GM23248 (cell line): ENCODE measurements at places on chromosomes 6 and 20. TPM values are rescaled to one million over a fixed set of nuclear protein-coding genes. Genes with fewer than 3 reads are reported as not detected.

GRCh38 chr6:43964659-43965570 lies 162.3 kb downstream of the MRPL14 start:
- no peaks in the 10 kb centered on the region for H3K36me3 ChIP-seq
- no peaks in the 10 kb centered on the region for H3K4me1 ChIP-seq
- H3K27ac ChIP-seq: no peak overlapping the region
- H3K27me3 ChIP-seq: no peaks in the 10 kb centered on the region

DNA sequence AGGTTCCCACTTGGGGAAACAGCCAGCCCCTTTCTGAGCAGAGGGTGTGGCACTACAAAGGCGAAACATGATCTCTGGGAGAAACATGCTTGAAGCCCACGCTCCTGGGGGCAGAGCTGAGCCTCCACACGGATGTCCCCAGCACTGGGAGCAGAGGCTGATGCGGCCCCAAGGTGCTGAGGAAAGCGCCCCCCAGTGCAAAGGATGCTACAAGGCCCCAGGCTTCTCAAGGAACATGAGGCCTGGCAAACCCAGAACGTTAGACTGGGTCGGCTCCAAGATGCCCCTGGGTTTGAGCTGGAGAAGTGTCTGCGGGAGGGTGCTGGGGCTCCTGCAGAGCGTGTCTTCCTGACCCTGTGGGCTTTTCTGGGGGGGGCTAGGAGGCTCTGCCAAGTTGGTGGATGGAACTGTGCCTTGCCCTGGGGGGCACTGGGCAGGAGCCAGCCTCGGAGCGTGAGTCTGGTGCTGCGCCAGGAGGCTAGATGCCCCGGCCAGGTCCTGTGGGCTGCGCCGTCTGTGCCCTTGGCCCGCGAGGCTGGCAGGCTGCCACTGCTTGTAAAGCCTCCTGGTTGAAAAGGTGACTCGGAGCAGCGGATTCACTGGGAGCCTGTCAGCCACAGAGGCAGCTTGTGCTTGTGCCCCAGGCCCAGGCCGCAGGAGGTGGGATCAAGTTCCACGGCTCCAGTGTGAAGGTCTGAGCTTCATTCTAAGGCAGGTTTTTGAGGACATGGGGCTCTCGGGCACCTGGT lies 8.1 kb downstream of the SYNJ2 start:
- peaks cover 34% of the 10 kb centered on the region for H3K4me1 ChIP-seq
- H3K4me3 ChIP-seq: no peak overlapping the region

- no peaks in the 10 kb centered on the region for H3K4me1 ChIP-seq
- no peak for DNase-seq
- H3K36me3 ChIP-seq: no peaks in the 10 kb centered on the region
- no peak overlapping the region for H3K27ac ChIP-seq
Observed at GRCh38 chr6:21451546-21452013, 142.0 kb upstream of the SOX4 start.

DNA sequence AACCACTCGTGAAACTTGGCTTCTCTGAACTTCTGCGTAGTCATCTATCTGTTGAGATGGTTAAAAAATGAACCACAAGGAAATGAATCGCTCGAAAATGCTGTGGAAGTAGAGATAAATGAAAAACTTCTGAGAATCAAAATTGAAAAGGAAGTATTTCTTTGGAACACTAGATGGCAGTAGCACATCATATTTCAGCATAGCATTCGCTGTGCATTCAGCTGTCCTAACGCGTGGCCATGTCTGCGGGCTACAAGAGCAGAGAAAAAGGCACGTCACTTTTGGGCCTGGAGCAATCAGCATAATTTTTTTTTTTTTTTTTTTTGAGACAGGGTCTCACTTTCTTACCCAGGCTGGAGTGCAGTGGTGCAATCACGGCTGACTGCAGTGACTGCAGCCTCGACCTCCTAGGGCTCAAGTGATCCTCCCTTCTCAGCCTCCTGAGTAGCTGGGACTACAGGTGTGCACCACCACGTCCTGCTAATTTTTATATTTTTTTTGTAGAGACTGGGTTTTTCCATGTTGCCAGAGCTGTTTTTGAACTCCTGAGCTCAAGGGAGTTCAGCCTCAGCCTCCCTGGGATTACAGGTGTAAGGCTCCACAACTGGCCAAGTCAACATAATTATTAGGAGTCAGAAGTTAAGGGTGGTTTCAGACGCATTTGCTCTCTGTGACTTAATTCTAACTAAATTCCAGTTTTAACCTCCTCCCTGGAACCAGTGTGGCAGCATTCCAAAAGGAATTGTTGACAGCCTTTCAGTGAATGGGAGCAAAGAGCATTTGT lies 8.8 kb upstream of the PERP start:
- DNase-seq: peak; percentile 90
- no peak overlapping the region for H3K27ac ChIP-seq
- no peaks in the 10 kb centered on the region for H3K36me3 ChIP-seq
- H3K4me3 ChIP-seq: no peak overlapping the region

GRCh38 chr6:157205473-157206358 lies 117.6 kb downstream of the TMEM242 start:
- no peak overlapping the region for H3K4me3 ChIP-seq
- no peak overlapping the region for H3K27ac ChIP-seq
- DNase-seq: no peak
- H3K4me1 ChIP-seq: no peaks in the 10 kb centered on the region

GRCh38 chr6:138017166-138017757 lies 90.0 kb downstream of the PERP start:
- peaks cover 20% of the 10 kb centered on the region; the same call in 1 of the 2 replicates for H3K27me3 ChIP-seq
- no peak overlapping the region for H3K27ac ChIP-seq
- no peaks in the 10 kb centered on the region for H3K36me3 ChIP-seq
- H3K4me3 ChIP-seq: no peak overlapping the region

GRCh38 chr20:46838011-46838410 lies 56.6 kb upstream of the EYA2 start:
- H3K36me3 ChIP-seq: no peaks in the 10 kb centered on the region
- H3K27me3 ChIP-seq: no peaks in the 10 kb centered on the region
- no peak overlapping the region for H3K27ac ChIP-seq

DNA sequence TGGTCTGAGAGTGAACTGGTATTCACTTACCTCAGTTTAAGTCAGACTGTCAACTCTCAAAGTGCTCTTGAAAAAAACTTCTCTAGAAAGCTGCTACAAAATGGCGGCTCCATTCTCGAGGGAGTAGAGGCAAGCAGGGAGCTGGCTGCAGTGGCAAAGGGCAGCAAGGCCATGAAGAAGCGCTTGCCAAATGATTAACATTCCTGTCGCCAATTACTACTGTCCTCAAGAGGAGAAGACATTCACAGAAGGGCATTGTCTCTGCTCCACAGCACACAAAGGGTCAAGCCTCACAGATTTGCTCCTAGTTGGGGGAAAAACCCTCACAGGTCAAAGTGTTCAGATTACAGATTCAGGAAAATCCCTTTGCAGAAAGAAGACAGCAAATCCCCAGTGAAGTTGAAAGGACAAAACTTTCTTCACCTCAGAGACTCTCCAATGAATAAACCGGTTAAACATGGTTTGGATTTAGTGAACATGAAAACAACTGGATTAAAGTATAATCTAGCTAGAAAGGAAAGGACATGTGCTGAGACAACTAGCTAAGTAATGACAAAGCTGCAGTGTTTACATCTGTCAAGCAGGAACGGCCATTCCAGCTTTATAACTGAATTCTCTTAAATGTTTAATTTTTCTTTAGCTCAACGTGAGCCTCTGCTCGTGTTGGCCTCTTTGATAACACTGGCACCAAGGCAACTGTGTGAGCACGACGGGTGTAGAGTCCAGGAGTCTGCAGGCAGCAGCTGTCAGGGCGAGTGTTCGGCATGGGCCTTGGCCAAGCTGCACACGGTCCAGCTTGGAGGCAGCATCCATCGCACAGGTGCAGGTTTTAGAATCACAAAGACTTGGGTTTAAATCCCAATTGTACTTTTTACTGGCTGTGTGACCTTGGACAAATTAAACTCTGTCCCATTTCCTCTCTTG lies 37.6 kb downstream of the NR2E1 start:
- no peak overlapping the region for H3K27ac ChIP-seq
- no peaks in the 10 kb centered on the region for H3K4me1 ChIP-seq
- no peaks in the 10 kb centered on the region for H3K27me3 ChIP-seq
- no peak overlapping the region for H3K4me3 ChIP-seq

DNA sequence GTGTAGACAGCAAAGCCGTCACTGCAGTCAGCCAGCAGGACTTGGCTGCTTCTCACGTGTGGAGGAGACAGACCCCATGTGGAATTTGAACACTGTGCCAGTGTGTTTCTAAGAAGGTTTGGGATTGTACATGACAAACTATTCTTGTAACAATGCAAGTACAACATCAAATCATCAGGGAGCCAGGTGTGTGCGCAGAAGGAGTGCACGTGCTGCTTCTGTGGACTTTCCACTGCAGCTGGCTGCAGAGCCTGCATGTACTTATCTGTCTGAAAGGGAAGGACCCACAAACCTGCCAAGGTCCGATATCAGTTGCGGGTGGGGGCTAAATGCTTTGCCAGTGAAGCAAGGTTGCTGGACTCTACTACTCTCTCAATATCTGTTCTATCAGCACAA lies 211.6 kb downstream of the WDR27 start:
- peak; percentile 5 for DNase-seq
- H3K36me3 ChIP-seq: no peaks in the 10 kb centered on the region
- no peaks in the 10 kb centered on the region for H3K27me3 ChIP-seq
- no peak overlapping the region for H3K4me3 ChIP-seq
- H3K27ac ChIP-seq: peak overlapping the region; percentile 65
- H3K4me1 ChIP-seq: peaks cover 31% of the 10 kb centered on the region

The BCAS1 gene
- total RNA-seq: not detected in 2 replicates

- peaks cover 30% of the 10 kb centered on the region for H3K4me1 ChIP-seq
- peak overlapping the region; percentile 22 for H3K27ac ChIP-seq
- no peaks in the 10 kb centered on the region for H3K27me3 ChIP-seq
- H3K36me3 ChIP-seq: no peaks in the 10 kb centered on the region
Observed at GRCh38 chr20:58407966-58408557, 19.0 kb downstream of the VAPB start.

- H3K36me3 ChIP-seq: no peaks in the 10 kb centered on the region
- no peak for DNase-seq
- H3K4me3 ChIP-seq: no peak overlapping the region
- peaks cover 48% of the 10 kb centered on the region for H3K4me1 ChIP-seq
- no peaks in the 10 kb centered on the region for H3K27me3 ChIP-seq
- no peak overlapping the region for H3K27ac ChIP-seq
Observed at GRCh38 chr6:140064366-140064765, 689.9 kb upstream of the CITED2 start.

GRCh38 chr6:66731310-66731709 lies 1024.3 kb upstream of the EYS start:
- H3K4me1 ChIP-seq: no peaks in the 10 kb centered on the region
- H3K27me3 ChIP-seq: no peaks in the 10 kb centered on the region
- H3K27ac ChIP-seq: no peak overlapping the region
- no peak overlapping the region for H3K4me3 ChIP-seq
- DNase-seq: no peak
- H3K36me3 ChIP-seq: no peaks in the 10 kb centered on the region

GRCh38 chr6:9745476-9745875 lies 669.4 kb downstream of the TFAP2A start:
- H3K4me3 ChIP-seq: no peak overlapping the region
- H3K36me3 ChIP-seq: no peaks in the 10 kb centered on the region
- peak; percentile 32 for DNase-seq
- no peaks in the 10 kb centered on the region for H3K4me1 ChIP-seq

- H3K27ac ChIP-seq: no peak within 1 kb of the TSS
- peaks cover 23% of the 10 kb centered on the region for H3K27me3 ChIP-seq
- H3K4me1 ChIP-seq: no peaks in the 10 kb centered on the region
Observed at GRCh38 chr20:31474758-31475427, at the start of the genes DEFB124 and REM1. Gene DEFB124 (minus strand): TSS chr20:31475127. CDS start chr20:31473013, 2,114 bp downstream. Gene REM1 (plus strand): TSS chr20:31475288. CDS start chr20:31476446, 1,158 bp downstream.

DNA sequence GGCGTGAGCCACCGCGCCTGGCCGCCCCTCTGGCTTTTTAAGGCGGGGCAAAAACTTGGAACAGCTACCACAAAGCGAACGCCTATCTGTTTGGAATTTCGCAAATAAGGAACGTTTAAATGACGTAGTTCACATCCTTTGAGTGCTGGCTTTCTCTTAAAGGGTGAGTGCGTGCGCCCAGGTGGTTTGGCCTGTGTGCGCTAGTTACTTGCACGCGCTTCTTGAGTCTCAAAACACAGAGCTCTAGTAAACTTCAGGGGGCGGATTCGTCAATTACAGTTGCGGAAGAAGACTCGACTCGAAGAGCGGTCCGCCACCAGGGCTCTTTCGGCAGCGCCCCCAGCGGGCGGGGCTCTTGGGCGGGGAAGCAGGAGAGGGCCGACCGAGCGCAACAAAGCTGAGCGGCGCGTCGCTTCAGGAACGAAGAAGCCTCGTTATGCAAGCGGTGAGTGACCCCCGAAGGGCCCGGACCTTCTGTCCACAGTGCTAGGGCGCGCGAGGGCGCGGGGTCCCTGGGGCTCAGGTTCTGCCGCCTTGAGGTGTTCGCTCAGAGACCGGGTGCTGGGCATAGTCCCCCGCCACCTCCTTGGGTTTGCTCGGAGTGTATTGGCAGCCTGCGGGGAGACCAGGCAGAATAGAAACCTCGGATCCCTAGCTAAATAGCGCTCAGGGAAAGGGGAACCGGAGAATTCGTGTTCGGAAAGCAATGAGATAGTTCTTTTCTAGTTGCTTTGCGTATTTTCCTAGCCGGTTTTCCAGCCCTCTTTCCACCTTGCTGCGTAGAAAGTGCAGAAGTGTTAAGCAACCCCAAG lies at the start of gene SYCP2L:
Gene SYCP2L, plus strand, starts transcription at position 362 of the 812 bp plus-strand sequence. Its CDS starts 75 bp downstream, at position 437.
- H3K4me3 ChIP-seq: peak within 1 kb of the TSS; percentile 44
- H3K36me3 ChIP-seq: no peaks in the 10 kb centered on the region
- H3K4me1 ChIP-seq: no peaks in the 10 kb centered on the region
- peak; percentile 51 for DNase-seq

The SNAP25 gene
- total RNA-seq: not detected in 2 replicates

DNA sequence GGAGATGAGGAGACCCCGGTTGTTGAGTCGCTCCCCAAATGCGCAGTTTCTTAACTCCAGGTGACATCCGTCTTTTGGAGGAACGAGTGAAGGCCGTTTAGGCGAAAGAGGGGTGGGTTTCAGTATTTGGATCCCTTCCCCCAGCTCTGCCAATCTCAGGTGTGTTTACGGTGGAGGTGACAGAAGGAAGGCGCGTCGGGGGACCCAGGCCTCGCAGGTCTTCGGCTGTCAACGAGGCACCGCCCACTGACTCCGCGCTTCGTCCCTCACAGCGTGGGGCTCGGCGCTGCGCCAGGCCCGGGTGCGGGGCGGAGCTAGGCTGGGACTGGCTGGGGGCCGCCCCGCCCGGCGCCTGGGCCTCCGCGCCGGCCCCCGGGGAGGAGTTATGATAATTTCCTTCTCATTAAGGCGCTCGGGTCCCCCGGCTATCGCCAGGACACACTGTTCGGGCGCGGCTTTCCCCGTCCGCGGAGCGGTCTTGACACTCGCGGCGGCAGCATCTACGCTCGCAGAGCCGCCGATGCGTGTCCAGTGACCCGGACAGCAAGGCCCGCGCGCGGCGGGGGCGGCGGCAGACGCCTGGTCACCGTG lies at the start of gene TFAP2C:
Gene TFAP2C, plus strand, starts transcription at position 434 of the 591 bp plus-strand sequence. CDS start 239 bp downstream, outside the sequence.
- DNase-seq: peak; percentile 90
- H3K4me3 ChIP-seq: peak within 1 kb of the TSS; percentile 96
- no peaks in the 10 kb centered on the region; the same call in 1 of the 2 replicates for H3K27me3 ChIP-seq
- peak within 1 kb of the TSS; percentile 41 for H3K27ac ChIP-seq

DNA sequence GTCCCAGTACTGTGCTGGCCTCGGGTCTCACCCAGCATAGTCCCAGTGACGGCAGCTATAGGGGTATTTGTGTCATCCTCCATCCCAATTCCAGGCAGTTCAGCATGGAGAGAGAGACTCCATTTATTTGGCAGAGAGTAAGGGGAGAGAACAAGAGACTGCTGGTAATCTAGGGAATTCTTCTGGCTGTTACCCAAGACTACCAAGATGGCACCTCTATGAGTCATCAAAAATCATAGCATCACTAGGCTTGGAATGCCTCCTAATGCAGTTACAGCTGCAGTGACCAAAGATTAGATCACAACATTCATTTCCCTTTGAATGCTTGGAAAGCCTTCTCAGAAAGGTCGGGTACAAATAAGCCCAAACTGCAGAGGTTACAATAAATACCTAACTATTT lies 660.4 kb upstream of the FLRT3 start:
- no peak overlapping the region for H3K27ac ChIP-seq
- H3K27me3 ChIP-seq: no peaks in the 10 kb centered on the region
- no peak overlapping the region for H3K4me3 ChIP-seq
- H3K4me1 ChIP-seq: peaks cover 8% of the 10 kb centered on the region

The ZNF165 gene
- total RNA-seq: 0.25 and 0.86 TPM in 2 replicates

The EYA2 gene
- total RNA-seq: 0.38 TPM in 1 of 2 replicates, not detected in the other
